ENCODE measurements at places on chromosomes 4 and X. TPM values are rescaled to one million over a fixed set of nuclear protein-coding genes. Genes with fewer than 3 reads are reported as not detected.

GRCh38 chr4:179625406-179625805 lies 2183.2 kb upstream of the AGA start:
- no peak overlapping the region for H3K4me3 ChIP-seq
- H3K4me1 ChIP-seq = no peaks in the 10 kb centered on the region
- no peaks in the 10 kb centered on the region for H3K27me3 ChIP-seq
- no peak for DNase-seq
- H3K36me3 ChIP-seq = no peaks in the 10 kb centered on the region

GRCh38 chr4:107156443-107156842 lies 120.3 kb upstream of the DKK2 start:
- no peak for DNase-seq
- no peaks in the 10 kb centered on the region for H3K36me3 ChIP-seq
- no peak overlapping the region for H3K27ac ChIP-seq
- no peak overlapping the region for H3K4me3 ChIP-seq
- H3K27me3 ChIP-seq = no peaks in the 10 kb centered on the region

GRCh38 chr4:63529581-63530337 lies 879.5 kb downstream of the TECRL start:
- no peaks in the 10 kb centered on the region for H3K4me1 ChIP-seq
- H3K27me3 ChIP-seq = no peaks in the 10 kb centered on the region
- no peak overlapping the region for H3K27ac ChIP-seq
- H3K4me3 ChIP-seq = no peak overlapping the region
- DNase-seq = no peak

DNA sequence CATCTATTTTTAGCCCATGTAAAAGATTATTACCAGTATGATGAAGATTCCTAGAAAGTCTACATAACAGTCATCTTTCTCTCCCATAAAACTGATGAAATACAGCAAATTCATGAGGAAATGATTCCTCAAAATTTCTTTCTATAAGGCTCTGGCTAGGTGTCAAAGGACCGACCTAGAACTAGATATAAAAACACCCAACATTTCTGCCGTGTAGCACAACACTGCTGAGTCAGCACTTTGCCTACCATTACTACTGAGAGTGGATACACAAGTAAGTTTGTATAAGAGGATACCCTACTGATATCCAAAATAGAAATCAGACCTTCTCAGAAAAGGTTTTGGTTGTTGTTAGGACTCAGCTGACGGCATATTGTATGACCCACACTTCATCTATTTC lies 24.7 kb downstream of the TMEM47 start:
- peaks cover 16% of the 10 kb centered on the region for H3K4me1 ChIP-seq
- H3K27ac ChIP-seq = no peak overlapping the region
- H3K27me3 ChIP-seq = no peaks in the 10 kb centered on the region

GRCh38 chr4:115272185-115272584 lies 158.8 kb upstream of the NDST4 start:
- H3K36me3 ChIP-seq = no peaks in the 10 kb centered on the region
- H3K27ac ChIP-seq = no peak overlapping the region
- no peaks in the 10 kb centered on the region for H3K4me1 ChIP-seq
- H3K27me3 ChIP-seq = no peaks in the 10 kb centered on the region
- H3K4me3 ChIP-seq = no peak overlapping the region

- H3K4me1 ChIP-seq = no peaks in the 10 kb centered on the region
- no peak overlapping the region for H3K27ac ChIP-seq
- H3K36me3 ChIP-seq = no peaks in the 10 kb centered on the region
- no peak overlapping the region for H3K4me3 ChIP-seq
Measured at GRCh38 chr4:114494246-114494803, 104.3 kb upstream of the UGT8 start.

XG gene
- total RNA-seq = not detected

MGAT4D gene
- total RNA-seq = not detected

ATP8A1 gene
- total RNA-seq = 6.7 TPM

LAGE3 gene
- 19.5 TPM for total RNA-seq

Measured in esophagus muscularis mucosa (tissue), 4 donors.